ENCODE measurements at places on chromosomes 1 and 21.
A peak's percentile ranks its signal among the peaks of the same experiment; 100 is the strongest.

DNA sequence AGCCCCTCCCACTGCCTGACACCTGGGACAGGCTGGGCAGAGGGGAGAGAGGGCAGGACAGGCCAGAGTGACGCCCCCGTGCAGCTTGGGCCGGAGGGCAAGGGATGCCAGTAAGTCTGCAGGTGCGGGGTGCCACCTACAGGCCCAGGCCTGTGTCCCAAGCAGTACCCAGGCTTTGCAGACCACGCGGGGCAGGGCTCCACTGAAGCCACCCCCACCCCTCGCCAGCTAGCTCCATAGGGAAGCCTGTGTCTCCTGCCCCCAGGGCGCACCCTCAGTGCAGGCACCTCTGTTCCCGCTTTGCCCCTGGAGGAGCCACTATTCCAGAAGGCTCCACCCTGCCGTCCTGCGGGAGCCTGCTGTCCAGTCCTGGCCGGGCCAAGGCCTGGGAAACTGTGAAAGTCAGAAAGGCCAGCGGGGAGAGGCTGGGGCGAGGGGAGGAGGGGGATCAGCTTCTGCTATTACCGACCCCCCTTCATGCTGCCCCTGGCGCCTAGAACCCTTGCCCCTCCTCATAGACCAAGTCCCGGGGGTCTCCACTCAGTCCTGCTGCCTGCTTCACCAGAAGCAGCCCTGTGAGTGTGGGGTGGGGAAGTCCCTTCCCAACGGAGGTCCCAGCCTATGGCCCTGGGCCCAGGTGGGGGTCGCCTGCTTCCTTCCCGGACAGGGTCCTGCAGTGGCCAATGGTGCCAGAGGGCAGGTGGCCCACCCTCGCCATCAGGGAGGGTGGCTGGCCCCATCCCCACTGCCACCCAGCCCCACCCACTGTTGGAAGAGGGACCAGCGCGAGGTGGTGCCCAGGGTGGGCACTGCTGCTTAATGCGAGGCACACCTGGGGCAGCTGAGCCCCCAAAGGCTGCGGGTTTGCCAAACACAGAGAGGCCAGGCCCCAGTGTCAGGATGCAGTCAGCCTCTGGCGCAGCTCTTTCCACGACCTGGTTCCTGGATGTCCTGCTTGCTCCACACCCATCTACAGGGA, 54.4 kb downstream of the KCNAB2 start:
- DNase-seq, result no peak

DNA sequence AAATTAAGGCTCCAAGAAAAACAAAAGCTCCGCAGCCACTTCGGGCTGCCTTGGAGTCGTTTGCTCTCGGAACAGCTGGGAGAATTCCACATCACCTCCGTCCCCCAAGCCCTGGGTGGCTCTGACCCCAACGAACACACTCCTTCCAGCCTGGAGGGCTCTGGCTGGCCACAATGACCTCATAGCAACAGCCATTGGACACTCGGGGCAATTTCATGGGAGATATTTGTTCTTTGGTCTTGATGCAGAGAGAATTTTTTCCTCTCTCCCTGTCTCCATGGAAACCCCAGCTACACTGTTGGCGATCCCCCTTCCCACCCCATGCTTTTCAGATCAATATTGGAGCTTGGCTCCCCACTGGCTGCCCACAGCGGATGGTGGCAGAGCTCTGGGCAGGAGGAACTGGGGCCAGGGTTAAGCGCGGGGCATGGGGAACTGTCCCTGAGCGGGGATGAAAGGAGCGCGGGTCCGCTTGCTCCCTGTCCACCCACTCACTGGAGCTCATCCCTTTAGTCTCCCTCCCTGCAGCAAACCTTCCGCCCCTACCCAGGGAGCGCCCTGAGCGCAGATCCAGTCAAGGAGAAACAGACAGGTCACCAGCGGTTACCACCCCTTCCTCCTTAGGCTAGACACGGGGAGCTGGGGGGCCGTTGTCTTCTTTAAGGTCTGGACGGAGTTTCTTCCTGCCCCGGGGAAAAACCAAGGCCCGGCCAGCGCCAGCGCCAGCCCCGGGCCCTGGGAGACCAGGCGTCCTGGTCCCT, 1.2 kb downstream of the WNT4 start:
- no peak for DNase-seq

- DNase-seq, result no peak
Measured at GRCh38 chr1:205947024-205947423, 3.8 kb upstream of the SLC26A9 start.

GRCh38 chr1:48291421-48291820, 68.9 kb downstream of the SLC5A9 start:
- no peak for DNase-seq

- DNase-seq, result no peak
Measured at GRCh38 chr1:86739648-86740509, 35.5 kb downstream of the SH3GLB1 start.

- DNase-seq, result no peak
Measured at GRCh38 chr1:172499636-172500141, 33.3 kb upstream of the SUCO start.

- DNase-seq, result no peak
Measured at GRCh38 chr1:78619446-78619802, 824 bp upstream of the IFI44L start.

DNA sequence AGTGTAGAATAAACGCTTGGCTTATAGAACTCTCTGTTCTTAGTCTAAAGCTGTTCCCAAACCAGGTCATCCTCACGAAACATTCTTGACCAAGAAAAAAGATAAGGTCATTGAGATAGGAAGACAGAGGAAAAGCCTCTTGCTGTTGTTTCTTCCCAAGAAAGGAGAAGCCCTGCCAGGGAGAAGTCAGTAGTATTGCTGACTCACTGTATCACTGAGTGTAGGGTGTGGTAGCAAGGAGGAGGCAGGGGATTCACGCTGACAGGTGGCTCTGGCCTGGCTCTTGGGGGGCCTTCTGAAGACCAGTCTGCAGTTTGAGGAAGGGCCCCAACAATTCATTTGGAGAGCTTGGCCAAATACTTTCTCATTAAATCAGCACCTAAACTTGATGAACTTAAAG, 97.8 kb downstream of the CD247 start:
- DNase-seq, result no peak

GRCh38 chr1:204340081-204340889, 19.4 kb downstream of the PLEKHA6 start:
- DNase-seq, result no peak

- no peak for DNase-seq
Measured at GRCh38 chr1:235088907-235089306, 39.7 kb downstream of the TOMM20 start.

DNA sequence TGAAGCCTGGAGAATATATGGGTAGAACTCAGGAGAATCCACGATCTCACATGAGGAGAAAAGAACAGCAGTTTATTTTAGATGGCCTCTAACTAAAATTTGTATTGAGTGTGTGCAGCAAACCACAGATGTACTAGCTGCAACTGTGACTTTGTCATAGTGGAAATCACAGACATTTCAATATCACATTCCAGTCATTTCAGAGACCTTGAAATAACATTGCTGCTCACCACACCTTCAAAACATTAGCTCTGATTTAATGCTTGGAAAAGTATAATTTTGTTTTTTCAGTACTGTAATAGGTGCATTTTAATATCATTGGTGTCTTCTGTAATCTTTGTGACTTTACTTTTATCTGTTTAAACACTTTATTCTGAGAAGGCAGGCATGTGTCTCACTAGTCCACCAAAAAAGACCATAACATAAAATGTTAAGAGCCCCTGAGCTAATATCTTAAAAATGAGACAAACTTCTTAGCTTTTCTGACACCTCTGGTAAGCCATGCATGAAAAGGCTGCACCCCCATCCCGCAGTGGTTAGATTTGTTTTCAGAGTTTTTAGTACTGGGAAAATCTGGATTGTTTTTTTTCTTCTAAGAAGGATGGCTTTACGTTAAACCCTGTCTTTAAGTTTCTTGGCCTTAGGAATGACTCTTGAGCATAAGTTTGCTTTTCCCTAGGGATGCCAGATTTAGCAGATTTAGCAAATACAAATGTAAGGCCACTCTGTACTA, 30.1 kb downstream of the KCNJ15 start:
- DNase-seq, result no peak

DNA sequence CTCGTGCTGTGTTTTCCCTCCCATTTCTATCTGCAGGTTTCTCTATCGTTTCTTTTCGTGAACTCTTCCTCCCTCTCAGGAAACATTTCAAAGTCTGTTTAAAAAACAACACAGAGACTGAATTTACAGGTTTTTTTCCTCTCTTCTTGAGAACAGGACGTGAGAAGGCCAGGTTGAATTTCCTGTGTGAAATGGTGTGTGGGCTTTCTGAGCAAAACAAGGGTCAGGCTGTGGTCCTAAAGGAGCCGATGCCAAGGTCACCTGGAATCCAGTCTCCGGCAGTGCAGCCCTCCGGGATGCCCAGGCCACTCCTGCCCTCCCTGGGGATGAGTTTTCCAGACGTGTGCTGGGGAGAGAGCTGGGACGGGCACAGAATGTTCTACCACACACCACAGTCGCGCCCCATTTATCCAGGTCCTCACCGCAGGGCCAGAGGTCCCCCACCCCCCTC, 62.7 kb upstream of the RUNX3 start:
- no peak for DNase-seq

- DNase-seq, result no peak
Measured at GRCh38 chr1:109361649-109362048, 36.1 kb downstream of the SORT1 start.

DNA sequence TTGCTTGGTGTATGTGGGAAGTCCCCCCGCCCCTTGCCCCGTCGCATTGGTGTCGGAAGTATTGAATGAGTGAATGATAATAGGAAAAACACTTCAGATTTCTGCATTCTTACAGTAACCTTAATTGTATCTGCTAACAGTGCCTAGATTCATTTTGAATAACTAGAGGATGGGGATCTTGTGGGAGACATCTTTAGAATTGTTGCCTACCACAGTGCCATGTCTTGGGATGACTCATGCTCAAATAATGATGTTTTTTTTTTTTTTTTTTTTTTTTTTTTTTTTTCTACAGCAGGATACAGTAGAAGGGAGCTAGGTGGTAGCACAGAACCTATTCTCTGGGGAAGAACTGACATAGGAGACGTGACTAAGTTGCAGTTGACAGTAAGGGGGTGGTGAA, 237.9 kb downstream of the USP25 start:
- DNase-seq, result no peak

DNA sequence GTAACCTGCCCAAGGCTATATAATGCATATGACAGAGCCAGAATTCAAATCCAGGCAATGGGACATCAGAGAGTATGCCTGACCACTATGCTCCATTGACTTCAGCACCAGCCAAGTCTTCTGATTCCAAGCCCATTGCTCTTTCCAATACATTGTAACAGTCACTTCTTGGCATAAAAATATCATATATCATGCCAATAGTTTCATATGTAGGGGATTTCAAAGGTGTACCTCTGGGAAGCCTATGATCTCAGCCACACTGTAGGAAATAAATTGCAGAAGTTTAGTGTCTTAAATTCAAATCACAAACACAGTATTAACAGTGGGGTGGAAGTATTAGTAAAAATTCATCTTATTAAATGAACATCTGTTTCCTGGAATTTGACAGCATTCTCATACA, 30.0 kb upstream of the ROR1 start:
- no peak for DNase-seq

DNA sequence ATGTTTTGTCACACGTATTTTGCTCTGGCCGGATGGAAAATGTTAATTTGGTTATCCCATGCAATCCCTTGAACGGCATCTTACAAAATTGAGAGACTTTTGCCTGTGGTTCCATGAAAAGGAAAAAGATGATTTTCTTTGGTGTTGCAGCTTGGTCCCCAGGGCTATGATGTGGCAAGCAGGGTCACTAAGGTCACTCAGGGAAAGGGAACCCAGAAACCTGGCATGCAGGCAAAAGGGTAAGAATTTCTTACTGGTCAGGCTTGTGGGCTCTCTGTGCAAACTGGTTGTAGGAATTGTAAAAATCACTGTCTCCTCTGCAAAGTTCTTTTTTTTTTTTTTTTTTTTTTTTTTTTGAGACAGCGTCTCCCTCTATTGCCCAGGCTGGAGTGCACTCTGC, 48.4 kb upstream of the NBPF3 start:
- DNase-seq, result no peak

- DNase-seq, result no peak
Measured at GRCh38 chr21:45455674-45456583, 51.0 kb downstream of the COL18A1 start.

DNA sequence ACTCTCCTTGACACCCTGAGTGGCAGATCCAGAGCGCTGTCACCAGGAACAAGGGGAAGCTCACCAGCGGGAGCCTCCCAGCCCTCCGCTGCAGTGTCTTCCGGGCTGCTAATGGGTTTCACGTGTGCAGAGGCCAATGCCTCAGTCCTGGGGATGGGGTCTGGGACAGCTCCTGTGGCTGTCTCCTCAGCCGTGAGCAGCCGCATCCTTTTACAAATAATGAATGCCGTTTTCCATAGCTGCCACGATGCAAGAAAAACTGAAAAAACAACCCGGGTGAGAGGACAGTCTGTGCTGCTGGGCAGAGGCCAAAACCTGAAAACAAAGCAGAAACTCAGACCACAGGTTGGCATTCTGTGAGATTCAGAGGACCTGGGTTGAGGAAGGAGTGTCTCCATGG, 212.2 kb upstream of the RAB4A start:
- DNase-seq, result peak; percentile 72

- no peak for DNase-seq
Measured at GRCh38 chr1:94113589-94114226, 7.2 kb downstream of the ABCA4 start.

- DNase-seq, result no peak
Measured at GRCh38 chr1:196180847-196181593, 427.2 kb downstream of the KCNT2 start.

DNA sequence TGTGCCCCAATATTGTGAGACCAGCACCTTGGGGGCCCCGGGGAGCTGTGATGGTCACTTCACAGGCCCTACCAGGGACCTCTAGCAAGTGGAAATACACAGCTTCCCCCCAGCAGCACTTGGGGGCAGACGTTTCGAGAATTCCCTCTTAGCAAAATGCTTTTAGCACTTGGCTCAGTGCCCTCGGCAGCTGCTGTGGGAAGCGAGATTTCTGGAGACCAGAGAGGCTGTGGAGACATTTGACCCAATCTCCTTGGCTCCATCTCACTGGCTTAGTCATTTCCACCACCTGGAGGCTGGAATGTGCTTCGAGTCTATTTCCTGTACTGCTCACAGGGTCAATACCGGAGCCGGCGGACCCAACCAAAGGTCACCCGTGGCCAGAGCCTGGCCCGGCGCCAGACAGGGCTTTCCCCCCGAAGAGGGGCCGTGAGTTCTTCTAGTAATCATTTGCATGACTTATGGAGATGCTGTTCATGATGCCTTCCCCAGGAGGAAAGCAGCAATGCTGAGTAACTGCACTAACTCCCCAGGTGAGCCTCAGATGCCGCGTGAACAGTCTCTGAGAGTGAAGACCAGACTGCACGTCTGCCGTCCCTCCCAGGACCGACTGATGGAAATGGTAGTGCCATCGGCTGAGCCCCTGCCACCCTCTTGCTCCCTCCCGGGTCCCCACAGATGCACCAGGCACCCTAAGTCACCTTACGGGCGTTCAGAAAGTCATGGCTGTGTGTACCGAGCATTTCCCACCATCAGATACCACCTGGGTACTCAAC, 4.4 kb upstream of the C2CD2 start:
- DNase-seq, result peak; percentile 46

Measured in cerebellar cortex (tissue), 1 donor.